HAP-1 (cell line): ENCODE measurements at places on chromosomes 4 and X.

DNA sequence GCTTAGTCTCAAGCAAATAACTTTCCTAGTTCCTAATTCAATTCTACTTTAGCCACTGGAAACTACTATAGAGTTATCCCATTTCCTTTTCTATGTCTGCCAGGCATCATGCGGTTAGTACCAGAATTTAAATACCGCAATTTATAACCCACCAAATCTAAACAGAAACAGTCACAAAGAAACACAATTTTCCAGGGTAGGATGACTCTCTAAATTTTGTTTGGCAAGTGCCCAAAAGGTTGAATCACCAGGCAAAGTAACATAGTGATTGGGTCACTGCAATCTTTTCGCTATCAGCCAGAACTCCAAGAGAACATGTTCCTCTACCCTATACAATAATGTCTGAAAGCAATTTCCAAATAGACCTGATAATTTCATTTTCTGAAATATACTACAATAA lies 240.2 kb upstream of the GRIA3 start:
- DNase-seq, result no peak

DNA sequence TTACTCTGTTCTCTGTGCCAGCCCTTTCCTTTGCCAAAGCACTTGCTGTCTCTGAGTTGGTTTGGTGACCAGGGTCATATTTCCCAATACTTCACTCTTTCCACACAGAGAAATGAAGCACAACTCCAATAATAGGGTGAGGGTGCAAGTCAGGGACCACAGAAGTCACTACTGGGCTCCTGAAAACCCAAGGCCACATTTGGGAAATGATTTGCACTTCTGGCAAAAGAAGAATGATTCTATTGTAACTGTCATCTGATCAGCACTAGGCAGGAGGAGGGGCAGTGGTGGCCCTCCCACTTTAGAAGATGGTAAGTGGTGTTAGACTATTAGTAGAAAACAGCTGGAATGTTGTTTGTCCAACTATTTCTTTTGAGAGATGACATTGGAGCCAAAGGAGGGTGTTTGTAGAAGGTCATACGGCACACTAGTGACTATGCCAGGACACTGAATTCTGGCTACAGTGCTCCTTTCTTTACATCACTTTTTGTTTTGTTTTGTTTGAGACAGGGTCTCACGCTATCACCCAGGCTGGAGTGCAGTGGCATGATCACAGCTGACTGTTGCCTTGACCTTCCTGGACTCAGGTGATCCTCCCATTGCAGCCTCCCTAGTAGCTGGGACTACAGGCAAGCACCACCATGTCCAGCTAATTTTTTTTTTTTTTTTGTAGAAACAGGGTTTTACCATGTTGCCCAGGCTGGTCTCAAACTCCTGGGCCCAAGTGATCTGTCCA lies 10.8 kb upstream of the HADH start:
- DNase-seq, result no peak

GRCh38 chr4:120761070-120761469 lies 161.5 kb downstream of the PRDM5 start:
- no peak for DNase-seq

GRCh38 chr4:137587796-137588195 lies 55.5 kb upstream of the PCDH18 start:
- DNase-seq, result no peak

- peak; percentile 32 for DNase-seq
These were observed 1.3 kb upstream of the FAT1 start for GRCh38 chr4:186724864-186725468.

- DNase-seq, result no peak
These were observed 121.2 kb upstream of the TET2 start for GRCh38 chr4:105025263-105026017.

DNA sequence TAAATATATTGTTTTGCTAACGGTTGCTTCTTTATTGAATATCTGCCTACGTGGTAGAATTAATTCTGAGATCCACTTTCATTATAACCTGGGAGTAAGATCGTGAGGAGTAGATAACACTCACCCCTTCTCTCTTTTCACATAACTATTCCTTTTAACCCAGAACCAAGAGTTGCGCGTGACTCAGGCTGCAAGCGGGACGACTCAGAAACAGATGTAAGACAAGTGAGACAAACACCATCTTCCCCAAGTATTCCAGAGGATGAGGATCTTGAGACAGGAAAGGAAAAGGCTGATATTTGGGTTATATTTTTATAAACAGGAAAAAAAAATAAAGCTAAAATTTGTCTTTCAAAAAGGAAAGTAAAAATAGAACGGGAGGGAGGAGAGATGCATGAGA lies 318.8 kb upstream of the NOCT start:
- no peak for DNase-seq

- DNase-seq, result no peak
These were observed 193.5 kb upstream of the C1QTNF7 start for GRCh38 chr4:15234116-15234855.

DNA sequence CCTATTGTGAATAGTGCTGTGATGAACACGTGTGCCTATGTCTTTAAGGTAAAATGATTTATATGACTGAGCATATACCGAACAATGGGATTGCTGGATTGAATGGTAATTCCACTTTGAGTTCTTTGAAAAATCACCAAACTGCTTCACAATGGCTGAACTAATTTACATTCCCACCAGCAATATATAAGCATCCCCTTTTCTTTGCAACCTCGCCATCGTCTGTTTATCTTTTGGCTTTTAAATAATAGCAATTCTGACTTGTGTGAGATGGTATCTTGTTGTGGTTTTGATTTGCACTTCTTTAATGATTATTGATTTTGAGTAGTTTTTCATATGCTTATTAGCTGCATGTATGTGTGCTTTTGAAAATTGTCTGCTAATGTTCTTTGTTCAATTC lies 31.8 kb upstream of the UGT2A1 start:
- peak; percentile 43 for DNase-seq

DNA sequence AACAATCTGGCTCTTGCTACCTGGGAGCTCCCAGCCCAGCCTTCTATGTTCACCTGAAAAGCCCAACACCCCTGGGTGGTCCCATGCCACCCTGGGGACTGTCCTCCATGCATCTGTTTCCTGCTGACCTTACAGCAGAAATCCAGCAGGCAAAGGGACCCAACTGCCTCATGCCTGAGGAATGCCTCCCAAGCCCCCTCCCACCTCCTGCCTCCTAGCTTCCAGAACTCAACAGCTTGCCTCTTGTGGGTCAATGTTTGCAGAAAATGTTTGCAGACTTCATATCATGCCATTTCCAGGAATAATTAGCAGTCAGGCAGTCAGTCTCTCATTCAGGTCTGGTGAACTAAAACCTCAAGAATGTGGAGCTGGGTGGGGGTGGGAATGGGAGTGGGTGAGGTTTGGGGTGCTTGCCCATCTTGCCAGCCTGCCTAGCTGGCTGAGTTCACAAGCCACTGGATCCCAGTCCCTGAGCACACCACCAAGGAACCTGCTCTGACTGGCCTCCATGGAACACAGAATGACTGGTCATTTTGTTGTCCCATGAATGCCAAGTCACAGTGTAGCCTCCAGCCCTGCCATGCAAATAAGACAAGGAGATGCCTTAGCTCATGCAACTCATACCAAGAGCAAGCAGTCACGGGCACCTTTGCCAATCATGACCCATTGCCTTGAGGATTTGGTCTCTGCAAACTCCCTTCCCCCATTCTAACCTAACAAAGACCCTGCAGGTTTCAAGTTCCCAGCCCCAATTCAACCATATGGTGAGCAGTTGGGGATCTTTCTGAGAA lies 12.1 kb upstream of the PLAC1 start:
- no peak for DNase-seq

DNA sequence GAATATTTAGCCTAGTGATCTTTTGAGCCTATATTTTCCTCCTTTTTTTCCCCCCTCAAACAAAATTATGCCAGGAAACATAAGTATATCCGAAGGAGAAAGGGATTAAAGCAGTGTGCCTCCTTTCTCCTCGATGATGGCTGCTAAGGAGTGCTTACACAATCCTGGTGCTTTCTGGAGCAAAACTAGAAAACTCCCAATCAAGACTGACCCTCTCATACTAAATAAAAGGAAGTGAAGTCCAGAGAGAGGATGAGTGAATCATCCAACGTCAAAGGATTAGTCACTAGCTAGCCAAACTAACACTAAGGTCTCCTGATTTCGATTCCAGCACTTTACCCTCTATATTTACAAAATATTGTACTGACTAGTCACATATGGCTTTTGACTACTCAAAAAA lies 146.8 kb downstream of the PPP3CA start:
- no peak for DNase-seq

- DNase-seq, result peak; percentile 42
These were observed 9.1 kb downstream of the NSG1 start for GRCh38 chr4:4395849-4396627.

DNA sequence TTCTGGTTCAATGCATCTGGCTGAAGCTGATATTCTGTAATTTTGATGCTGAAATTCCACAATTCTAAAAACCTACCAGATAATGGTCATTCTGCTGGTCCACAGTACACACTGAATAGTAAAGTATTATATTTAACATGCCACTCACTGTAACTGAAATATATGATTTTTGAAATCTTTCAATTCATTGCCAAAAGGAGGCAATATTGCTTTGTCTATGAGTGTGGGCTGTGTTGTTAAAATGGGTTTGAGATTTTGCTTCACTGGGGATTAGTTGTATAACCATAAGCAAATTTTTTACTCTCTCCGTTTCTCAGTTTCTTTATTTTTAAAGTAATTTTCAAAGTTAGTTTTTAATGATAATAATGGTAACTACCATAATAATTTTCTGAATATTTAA lies 1404.1 kb upstream of the IGFBP7 start:
- no peak for DNase-seq

GRCh38 chr4:90145319-90145718 lies 18.1 kb downstream of the CCSER1 start:
- peak; percentile 28 for DNase-seq

GRCh38 chrX:43940816-43941474 lies 32.2 kb downstream of the NDP start:
- no peak for DNase-seq

DNA sequence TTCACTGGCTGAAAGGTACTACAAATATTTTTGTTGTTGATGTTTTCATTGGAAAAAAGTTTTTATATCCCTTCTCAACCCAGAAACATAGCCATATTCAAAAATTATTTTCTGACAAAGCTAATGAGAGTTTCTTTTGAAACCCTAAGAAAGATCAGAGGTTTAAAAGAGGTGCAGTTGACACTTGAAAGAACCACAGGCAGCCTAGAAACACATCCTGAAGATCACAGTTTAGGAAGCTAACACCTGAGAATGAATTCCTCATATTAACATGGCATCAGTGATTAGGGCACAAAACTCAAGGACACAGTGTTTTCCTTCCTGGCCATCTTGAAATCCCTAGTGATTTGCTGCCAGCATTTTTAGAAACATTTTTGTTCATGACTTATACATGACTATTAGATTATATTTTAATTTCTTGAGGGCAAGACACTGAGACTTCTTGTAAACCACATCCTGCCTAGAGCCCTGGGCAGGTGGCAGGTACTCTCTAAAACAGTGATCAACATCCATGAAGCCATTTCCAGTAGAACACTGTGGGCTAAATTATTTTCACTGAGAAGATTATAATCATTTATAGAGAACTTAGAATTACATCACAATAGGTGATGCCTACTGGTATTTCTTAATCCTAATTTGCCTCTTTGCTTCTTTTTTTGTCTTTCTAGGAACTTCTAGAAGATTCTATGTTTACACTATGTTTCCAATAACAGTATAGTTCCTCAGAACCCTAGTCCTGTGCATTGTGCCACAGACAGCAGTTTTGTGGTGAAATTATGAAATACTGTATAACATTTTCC lies 80.0 kb downstream of the ARSJ start:
- DNase-seq, result peak; percentile 20

DNA sequence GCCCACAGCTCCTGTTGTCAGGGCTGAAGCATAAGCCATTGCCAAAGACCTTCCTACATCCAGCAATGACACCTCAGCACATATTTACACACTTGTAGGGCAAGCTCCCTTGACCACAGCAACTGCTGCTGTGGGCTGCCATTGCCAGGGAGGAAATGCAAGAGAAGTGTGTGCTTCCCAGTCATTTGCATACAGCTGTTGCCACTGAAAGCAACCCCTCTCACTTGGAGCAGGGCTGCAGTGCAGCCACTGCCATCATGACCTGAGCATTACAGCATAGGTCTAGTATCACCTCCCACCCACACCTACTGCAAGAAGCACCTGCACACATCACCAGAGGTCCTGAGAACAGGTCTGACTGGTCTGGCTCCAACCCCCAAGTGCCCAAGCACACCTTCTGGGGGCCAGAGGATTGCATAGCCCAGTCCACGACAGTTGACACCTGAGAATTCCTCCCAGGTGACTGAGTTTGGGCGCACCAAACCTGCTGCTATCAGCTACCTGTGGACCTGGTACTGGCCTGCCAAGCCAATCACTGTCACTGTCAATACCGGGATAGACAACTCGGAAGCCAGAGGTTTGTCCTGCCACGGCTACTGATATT lies 636.5 kb upstream of the SLIT2 start:
- no peak for DNase-seq

DNA sequence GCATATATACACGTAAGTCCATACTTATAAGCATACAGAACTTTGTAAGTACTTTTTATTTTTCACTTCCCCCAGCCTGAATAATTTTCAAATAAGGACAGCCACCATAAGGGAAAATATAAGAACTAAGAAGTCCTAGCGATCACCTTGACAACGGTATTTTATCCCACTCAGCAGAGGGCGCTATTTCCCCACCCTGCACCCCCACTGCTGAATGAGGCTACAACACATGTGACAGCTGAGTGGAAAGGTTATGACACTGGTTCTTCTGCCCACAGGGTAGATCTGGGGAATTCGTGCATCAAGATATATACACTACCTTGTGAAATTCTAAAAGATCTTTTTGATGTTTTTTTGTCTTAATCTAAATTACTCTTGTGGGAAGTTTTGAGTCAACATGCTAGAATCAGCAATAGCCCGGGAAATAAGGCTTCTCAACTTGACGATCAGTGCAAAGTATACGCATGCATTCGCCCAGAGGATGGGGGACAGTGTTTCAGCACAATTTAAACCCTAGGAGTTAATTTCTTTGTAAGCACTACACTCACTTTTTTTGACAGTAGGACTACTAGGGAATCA lies 151.5 kb downstream of the CORIN start:
- DNase-seq, result peak; percentile 81

GRCh38 chr4:169593050-169593560 lies 19.3 kb downstream of the NEK1 start:
- DNase-seq, result no peak

GRCh38 chrX:39261446-39262147 lies 460.3 kb downstream of the MID1IP1 start:
- peak; percentile 28 for DNase-seq

GRCh38 chr4:7197910-7198309 lies 5.6 kb downstream of the SORCS2 start:
- DNase-seq, result no peak

GRCh38 chrX:153685751-153686696 lies 1.7 kb upstream of the SLC6A8 start:
- no peak for DNase-seq
